Activated naive CD8-positive, alpha-beta T cell treated with anti-CD3 and anti-CD28 coated beads for 36 hours (primary cell): ENCODE measurements at places on chromosomes 2 and 18. TPM values are rescaled to one million over a fixed set of nuclear protein-coding genes. Genes with fewer than 3 reads are reported as not detected.

SPC25 gene
- total RNA-seq = 37.1 TPM

FSIP2 gene
- total RNA-seq = not detected

MSTN gene
- total RNA-seq = not detected

TMEM182 gene
- total RNA-seq = 4.5 TPM

ANKRD29 gene
- not detected for total RNA-seq

FAM110C gene
- total RNA-seq = 0.14 TPM

ERFE gene
- 0.34 TPM for total RNA-seq

TXNDC2 gene
- total RNA-seq = not detected

CXCR1 gene
- total RNA-seq = not detected

AFG3L2 gene
- total RNA-seq = 80.7 TPM

GRCh38 chr18:22563164-22563583, 145.5 kb upstream of the CTAGE1 start:
- no peak overlapping the region for H3K27ac ChIP-seq
- no peak for DNase-seq
- peaks cover 10% of the 10 kb centered on the region for H3K4me1 ChIP-seq
- no peak overlapping the region for H3K4me3 ChIP-seq
- peaks cover 49% of the 10 kb centered on the region for H3K27me3 ChIP-seq

DNA sequence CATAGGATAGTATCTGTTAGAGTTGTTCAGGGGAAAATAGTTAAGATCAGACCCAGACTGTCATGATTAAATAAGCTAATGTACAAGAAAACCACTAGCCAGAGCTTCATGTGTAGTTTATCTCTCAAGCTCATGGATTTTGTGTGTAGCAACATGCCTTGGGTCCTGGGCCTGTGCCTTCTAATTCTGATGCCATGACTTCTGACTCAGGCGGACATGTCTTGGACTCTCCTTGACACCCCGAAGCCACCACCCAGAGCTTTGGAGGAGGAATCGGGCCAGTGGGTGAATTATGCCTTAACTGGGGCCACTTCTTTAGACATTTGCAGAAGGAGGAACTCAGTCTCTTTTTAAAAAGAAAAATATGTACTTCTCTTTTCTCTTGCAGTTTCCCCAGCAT, 68.7 kb downstream of the NPAS2 start:
- H3K27ac ChIP-seq = no peak overlapping the region
- H3K4me3 ChIP-seq = no peak overlapping the region
- H3K36me3 ChIP-seq = no peaks in the 10 kb centered on the region
- no peaks in the 10 kb centered on the region for H3K27me3 ChIP-seq
- DNase-seq = no peak

GRCh38 chr18:35826477-35826876, 146.0 kb upstream of the RMP24 start:
- H3K4me1 ChIP-seq = peaks cover 2% of the 10 kb centered on the region
- no peak overlapping the region for H3K4me3 ChIP-seq
- no peak for DNase-seq
- no peak overlapping the region for H3K27ac ChIP-seq
- H3K27me3 ChIP-seq = peaks cover 10% of the 10 kb centered on the region

DNA sequence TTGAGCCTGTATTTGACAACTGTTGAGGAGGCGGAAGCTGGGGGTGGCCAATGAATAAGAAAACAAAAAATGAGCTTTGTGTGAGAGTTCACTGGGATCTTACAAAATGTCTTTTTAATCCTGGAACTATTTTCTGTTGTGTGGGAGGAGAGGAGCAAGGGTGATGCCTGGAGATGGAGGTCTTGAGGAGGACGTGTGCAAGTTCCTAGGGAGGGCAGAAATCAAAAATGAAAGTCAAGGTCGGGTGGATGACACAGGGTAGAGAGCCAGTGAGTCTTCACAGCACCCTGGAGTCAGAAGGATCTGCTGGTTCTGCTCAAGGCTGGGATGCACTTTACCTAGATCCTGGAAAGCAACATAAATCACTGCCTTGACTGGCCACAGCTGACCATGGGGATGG, 180.3 kb upstream of the PKDCC start:
- H3K27me3 ChIP-seq = peaks cover 9% of the 10 kb centered on the region
- no peaks in the 10 kb centered on the region for H3K4me1 ChIP-seq
- H3K27ac ChIP-seq = no peak overlapping the region
- H3K36me3 ChIP-seq = no peaks in the 10 kb centered on the region

GRCh38 chr2:120759543-120760331, 24.1 kb downstream of the GLI2 start:
- no peaks in the 10 kb centered on the region for H3K4me1 ChIP-seq
- DNase-seq = no peak
- no peaks in the 10 kb centered on the region for H3K27me3 ChIP-seq
- no peak overlapping the region for H3K4me3 ChIP-seq
- no peak overlapping the region for H3K27ac ChIP-seq

DNA sequence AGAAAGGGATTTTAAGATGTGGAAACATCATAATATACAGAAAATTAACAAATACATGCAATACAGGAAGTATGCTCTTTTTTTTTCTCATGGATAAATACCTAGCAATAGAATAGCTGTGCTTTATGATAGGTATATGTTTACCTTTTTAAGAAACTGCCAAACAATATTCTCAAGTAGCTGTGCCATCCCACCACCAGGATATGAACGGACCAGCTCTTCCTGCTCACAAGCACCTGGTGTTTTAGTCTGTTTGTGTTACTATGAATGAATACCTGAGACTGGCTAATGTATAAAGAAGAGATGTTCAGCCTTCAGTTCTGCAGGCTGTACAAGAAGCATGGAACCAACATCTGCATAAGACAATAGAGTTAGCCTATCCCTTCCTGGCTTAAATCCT, 19.9 kb upstream of the UGT1A8 start:
- no peak for DNase-seq
- H3K36me3 ChIP-seq = no peaks in the 10 kb centered on the region
- peaks cover 13% of the 10 kb centered on the region for H3K27me3 ChIP-seq
- no peak overlapping the region for H3K27ac ChIP-seq
- H3K4me3 ChIP-seq = no peak overlapping the region

DNA sequence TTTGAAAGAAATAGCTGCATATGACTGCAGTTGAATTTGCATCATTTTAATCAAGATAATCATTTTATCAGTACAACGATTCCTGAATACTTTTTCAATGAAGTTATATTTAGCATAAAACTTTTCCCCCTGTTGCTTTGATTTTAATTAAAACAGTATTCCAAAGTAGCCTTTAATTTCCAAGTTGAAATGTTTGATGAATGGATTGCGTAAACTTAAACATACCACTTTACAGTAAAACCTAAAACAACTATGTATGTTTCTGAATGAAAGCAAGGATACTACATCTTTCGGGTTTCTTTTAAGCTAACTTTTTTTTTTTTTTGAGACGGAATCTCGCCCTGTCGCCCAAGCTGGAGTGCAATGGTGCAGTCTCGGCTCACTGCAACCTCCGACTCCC, 1.4 kb downstream of the SPAST start:
- no peaks in the 10 kb centered on the region for H3K27me3 ChIP-seq
- H3K4me1 ChIP-seq = peaks cover 27% of the 10 kb centered on the region
- DNase-seq = no peak
- peaks cover 3% of the 10 kb centered on the region for H3K36me3 ChIP-seq
- peak overlapping the region; percentile 90 for H3K27ac ChIP-seq
- peak overlapping the region; percentile 94 for H3K4me3 ChIP-seq

DNA sequence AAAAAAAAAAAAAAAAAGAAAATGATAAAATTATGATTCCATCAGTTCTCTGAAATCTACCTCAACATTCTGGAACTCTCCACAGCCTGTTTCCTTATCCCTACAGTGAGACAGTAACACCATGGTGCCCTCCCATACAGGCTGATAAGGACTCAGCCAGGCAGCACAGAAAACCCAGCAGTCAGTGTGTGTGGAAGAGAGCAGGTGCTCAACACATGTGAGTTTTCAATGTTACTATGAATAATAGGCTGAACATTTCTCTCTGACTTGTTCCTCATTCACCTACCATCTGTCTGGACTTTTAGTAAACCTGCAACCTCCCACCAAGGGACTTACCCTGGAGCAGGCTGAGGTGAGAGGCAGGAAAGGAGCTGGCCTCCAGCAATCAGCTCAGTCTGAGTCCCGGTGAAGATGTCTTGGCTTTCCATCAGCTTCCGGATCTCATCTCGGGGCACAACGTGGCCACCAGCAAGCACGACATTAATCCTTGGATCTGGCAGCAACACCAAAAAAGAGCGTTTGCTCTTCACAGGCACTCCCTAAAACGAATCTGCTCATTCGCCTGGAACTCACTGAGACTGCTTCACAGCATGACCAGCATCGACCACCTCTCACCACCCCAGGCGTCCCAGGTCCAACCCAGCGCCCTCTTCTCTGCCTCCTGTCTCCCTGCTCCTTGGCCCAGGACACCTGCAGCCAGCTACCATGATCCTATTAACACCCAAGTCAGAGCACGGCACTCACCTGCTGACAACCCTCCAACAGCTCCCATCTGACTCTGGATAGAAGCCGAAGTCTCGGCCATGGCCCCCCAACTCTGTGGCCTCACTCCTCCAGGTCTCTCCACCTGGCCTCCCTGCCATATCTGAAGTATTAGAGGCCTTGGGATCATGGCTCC, 16.5 kb downstream of the PASK start:
- peaks cover 9% of the 10 kb centered on the region for H3K4me1 ChIP-seq
- no peaks in the 10 kb centered on the region for H3K27me3 ChIP-seq
- H3K4me3 ChIP-seq = no peak overlapping the region
- DNase-seq = no peak

- peaks cover 9% of the 10 kb centered on the region for H3K4me1 ChIP-seq
- no peak overlapping the region for H3K27ac ChIP-seq
- H3K36me3 ChIP-seq = no peaks in the 10 kb centered on the region
- no peak overlapping the region for H3K4me3 ChIP-seq
- no peaks in the 10 kb centered on the region for H3K27me3 ChIP-seq
Measured at GRCh38 chr2:11923935-11924334, 177.5 kb downstream of the LPIN1 start.

DNA sequence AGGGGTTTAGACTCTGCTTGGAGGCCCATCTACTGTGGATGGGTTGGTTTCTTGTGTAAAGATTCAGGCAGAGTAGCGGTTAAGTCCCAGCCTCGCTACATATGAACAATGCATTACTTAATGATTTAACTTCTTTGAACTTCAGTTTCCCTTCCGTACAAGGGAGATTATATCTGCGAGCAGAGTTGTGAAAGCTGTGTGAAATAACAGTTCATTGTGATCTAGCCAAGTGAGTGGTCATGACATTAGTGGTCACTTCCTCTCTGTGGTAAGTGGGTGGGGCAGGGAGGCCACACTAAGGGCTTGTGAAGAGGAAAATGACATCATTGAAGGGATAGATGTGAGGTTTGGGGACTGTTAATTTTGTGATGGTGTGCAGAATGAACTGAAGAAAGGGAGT, 14.1 kb upstream of the MEX3C start:
- peaks cover 16% of the 10 kb centered on the region for H3K4me1 ChIP-seq
- no peaks in the 10 kb centered on the region for H3K27me3 ChIP-seq
- peak overlapping the region; percentile 4 for H3K27ac ChIP-seq
- peak; percentile 52 for DNase-seq
- no peaks in the 10 kb centered on the region for H3K36me3 ChIP-seq
- no peak overlapping the region for H3K4me3 ChIP-seq

DNA sequence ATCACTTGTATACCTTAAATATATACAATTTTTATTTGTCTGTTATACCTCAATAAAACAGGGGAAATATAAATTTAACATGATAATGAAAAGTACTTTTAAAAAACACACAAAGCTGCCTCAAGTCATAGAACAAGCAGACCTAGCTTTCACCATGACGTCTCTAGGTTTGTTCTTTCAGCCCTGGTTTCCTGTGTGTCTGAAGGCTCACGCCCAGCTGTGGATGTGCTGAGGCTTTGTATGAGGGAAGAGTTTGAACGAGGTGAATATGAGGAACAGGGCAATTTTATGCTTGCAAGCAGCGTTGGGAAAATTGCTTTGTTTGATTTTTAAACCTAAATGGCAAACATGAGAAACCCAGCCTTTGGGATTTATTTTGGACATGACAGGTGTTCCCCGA, 15.3 kb downstream of the SH3RF3 start:
- no peaks in the 10 kb centered on the region for H3K36me3 ChIP-seq
- H3K4me3 ChIP-seq = no peak overlapping the region
- H3K27me3 ChIP-seq = no peaks in the 10 kb centered on the region
- DNase-seq = no peak

GRCh38 chr2:36289731-36290130, 65.8 kb upstream of the CRIM1 start:
- H3K4me3 ChIP-seq = no peak overlapping the region
- no peaks in the 10 kb centered on the region for H3K27me3 ChIP-seq
- no peak overlapping the region for H3K27ac ChIP-seq
- no peak for DNase-seq

GRCh38 chr2:100292022-100292580, 30.2 kb downstream of the LONRF2 start:
- no peak overlapping the region for H3K27ac ChIP-seq
- no peak overlapping the region for H3K4me3 ChIP-seq
- H3K4me1 ChIP-seq = no peaks in the 10 kb centered on the region
- peaks cover 6% of the 10 kb centered on the region for H3K27me3 ChIP-seq
- DNase-seq = peak; percentile 50
- no peaks in the 10 kb centered on the region for H3K36me3 ChIP-seq

DNA sequence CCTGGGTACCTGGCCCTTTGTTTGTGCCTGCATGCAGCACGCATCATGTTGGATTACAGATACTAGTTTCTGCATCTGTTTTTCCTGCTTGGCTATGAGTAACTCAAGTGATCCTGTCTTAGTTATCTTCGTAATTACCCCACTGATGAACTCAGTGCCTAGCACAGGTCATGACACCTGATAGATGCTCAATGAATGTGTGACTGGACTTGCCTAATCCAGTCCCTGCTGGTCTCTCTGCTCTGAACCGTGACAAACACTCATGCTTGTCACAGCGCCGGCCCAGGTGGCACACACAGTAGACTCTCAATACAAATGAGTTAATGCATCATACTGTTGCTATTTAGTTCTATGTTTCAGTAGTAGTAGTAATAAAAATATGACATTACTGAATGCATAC, 31.2 kb upstream of the NTSR2 start:
- H3K4me1 ChIP-seq = peaks cover 4% of the 10 kb centered on the region
- DNase-seq = no peak
- no peaks in the 10 kb centered on the region for H3K27me3 ChIP-seq
- no peak overlapping the region for H3K27ac ChIP-seq
- no peak overlapping the region for H3K4me3 ChIP-seq
- H3K36me3 ChIP-seq = no peaks in the 10 kb centered on the region

DNA sequence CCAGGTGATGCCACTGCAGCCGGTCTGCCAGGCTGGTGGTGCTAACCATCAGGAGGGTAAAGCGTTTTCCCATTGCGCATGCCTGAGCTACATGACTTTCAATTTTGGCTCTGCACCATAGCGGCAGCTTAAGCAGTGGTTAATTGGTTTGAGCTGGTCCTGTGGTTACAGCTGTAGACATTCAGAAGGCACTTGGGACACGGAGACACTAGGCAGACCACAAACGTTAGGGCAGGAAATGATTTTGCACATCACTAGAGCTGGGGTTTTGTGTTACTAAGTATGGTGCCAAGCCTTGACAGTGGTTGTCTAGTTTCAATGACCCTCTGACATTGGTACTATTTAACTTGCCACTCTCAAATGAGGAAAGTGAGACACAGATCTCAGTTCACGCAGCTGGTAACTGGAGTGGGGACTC, 28.9 kb upstream of the CNOT11 start:
- no peaks in the 10 kb centered on the region for H3K27me3 ChIP-seq
- no peak overlapping the region for H3K4me3 ChIP-seq
- H3K4me1 ChIP-seq = peaks cover 19% of the 10 kb centered on the region
- H3K27ac ChIP-seq = peak overlapping the region; percentile 65
- DNase-seq = peak; percentile 37
